Nucleus accumbens (tissue), 56 donors: ENCODE measurements at places on chromosomes 3 and 15.

- DNase-seq = no peak
Observed at GRCh38 chr3:37867144-37867543, 5.5 kb downstream of the CTDSPL start.

DNA sequence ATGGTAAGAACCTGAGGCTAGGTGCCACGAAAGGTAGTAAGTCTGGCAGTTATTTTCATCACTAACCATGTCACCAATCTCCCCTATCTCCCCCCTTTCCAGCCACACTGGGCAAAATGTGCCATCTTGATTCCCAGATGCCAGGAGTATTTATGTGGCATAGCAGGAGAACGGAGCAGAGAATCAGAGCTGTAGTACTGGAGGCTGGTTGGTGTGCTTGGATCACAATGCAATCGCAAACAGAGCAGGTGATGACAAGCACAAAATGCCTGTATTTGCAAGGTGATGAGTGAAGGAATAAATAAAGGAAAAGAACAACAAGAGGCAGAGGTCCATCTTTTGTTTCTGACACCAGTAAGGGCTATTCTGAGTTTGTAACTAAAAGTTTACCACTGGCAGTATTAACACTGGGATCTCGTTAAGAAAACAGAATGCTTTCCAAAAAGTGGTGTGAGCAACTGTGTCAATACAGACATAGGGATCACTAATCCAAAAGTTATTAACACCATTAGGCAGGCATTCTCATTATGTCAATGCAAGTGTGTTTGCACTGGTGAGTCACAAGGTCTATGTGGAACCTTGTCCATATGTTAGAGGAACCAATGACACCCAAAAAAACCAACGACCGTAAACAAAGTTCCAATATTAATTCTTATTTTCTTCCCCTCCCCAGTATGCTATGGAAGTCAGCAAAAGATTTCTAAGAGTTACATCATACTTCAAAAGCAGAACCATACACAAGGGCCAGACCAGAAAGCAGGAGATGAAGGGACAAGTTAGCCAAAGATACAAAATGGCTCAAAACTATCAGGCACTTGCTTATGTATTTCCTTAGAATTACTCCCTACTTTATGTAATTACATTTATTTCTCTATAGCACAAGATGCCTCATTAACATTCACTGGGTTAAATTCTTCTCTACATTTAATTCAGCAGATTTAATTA, 556.6 kb downstream of the FOXP1 start:
- DNase-seq = no peak

- DNase-seq = no peak
Observed at GRCh38 chr3:86954747-86955146, 36.2 kb downstream of the VGLL3 start.

- DNase-seq = peak; percentile 10
Observed at GRCh38 chr15:77083381-77084160, 12.7 kb upstream of the TSPAN3 start.

DNA sequence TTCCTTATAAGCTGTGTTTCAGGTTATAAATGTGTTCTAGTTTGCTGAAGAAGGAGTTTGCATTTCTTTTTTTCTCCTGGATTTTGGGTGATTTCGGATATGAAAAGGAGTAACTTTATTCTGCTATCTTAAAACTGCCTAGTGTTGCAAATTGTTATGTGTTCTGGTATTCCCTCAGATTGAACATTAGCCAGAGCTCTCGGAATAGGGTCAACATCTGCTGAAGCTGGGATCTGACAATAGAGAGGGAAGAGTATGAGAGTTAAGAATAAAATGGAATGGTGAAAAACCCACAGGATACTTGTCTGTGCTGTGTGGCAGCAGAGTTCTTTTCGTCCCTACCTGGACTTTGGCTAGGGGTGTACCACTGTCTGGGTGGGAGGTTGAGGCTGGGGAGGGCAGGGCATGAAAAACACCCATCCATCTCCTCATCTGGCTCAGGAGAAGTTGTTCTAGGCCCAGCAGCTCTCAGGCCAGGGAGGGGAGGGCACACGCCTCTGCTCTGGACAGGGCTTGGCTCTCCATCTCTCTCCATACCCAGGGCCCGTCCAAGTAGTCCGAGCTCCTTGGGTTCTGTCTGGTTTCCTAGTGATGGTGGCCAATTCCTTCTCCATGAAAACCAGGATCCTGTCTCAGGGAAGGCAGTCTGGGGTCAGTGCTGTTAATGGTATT, 13.2 kb downstream of the SPSB4 start:
- no peak for DNase-seq

- no peak for DNase-seq
Observed at GRCh38 chr3:183259087-183259486, 6.0 kb downstream of the B3GNT5 start.

GRCh38 chr15:82750831-82751180, 41.1 kb upstream of the AP3B2 start:
- DNase-seq = peak; percentile 34
